ENCODE measurements at places on chromosomes 1 and 21.

GRCh38 chr1:156821801-156822200 lies 5.2 kb upstream of the SH2D2A start:
- no peak for DNase-seq

- no peak for DNase-seq
Measured at GRCh38 chr1:234469376-234469775, 9.6 kb downstream of the TARBP1 start.

DNA sequence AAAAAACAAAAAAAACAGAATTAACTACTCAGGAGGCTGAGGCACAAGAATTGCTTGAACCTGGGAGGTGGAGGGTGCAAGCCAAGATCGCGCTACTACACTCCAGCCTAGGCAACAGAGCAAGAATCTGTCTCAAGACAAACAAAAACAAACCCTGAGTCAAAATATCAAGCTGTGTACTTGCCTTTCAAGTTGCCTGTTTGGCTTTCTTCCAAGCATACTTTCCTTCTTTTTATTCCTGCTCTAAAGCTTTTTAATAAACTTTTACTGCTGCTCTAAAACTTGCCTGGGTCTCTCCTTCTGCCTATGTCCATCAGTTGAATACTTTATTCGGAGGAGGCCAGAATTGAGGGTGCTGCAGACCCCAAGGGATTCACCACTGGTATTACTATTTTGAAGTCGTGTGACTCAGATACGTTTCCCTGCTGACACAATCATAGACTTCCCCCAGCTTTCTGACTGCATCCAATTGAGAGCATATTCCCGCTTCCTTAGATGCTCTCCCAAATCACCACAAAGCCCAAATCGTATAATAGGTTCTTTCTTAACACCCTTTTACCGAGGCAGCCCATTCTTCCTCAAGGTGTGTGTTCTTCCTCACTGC lies 3.5 kb upstream of the ACBD6 start:
- DNase-seq: no peak

DNA sequence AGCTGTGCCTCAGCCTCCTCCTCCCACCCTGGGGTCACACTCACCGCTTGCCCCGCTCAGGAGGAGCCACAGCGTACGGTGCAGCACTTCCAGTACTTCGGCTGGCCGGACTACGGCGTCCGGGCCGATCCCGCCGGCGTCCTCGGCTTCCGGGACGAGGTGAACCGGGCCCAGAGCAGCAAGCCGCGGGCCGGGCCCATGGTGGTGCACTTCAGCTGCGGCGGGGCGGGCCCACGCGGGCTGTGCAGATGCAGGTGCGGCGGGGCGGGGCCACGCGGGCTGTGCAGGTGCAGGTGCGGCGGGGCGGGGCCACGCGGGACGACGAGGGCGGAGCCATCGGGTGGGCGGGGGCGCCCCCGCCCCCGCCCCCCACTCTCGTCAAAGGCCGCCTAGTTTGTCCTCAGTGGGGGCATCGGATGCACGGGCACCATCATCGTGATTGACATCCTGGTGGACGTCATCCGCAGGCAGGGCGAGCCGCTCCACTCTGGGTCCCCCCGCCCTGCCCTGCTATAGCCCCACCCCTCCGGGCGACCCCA lies 5.5 kb downstream of the RNF223 start:
- DNase-seq: no peak

- DNase-seq: no peak
Measured at GRCh38 chr21:25737421-25737820, 2.6 kb downstream of the GABPA start.

DNA sequence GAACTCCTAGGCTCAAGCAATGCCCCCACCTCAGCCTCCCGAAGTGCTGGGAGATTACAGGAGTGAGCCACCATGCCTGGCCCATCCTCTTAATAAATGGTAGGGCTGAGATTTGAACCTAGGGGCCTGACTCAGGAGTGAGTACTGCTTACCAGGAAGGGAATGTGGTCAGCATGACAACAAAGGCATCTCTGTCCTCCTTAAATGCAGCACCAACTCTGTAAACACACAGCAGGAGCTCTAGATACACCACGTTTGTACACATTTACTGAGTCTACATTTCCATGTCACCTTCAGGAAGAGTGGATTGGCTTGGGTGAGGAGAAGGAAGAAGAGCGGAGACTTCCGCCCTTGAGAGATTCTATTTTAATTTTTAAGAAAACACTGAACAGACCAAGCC lies 38.5 kb downstream of the HIVEP3 start:
- DNase-seq: no peak

- DNase-seq: no peak
Measured at GRCh38 chr1:94772845-94773244, 47.3 kb upstream of the SLC44A3 start.

DNA sequence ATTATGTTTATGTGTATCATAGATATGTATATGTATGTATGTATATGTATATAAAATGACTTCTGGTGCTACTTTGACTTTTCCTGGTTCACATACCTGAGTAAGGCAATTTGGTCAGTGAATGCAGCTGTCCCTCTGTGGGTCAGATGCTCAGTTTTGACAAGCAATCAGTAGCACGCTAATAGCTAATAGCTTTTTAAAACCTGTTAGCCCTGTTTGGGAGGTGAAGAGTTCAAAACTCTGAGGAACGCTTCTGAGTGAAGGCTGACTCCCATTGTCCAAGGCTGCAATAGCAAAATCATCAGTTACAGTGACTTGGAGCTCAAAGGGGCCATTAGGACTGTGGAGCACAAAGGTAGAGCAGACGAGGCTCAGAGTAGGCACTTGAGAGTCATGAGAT lies 67.2 kb downstream of the MARK1 start:
- no peak for DNase-seq

- DNase-seq: no peak
Measured at GRCh38 chr1:53190210-53190611, 6.4 kb upstream of the CPT2 start.

GRCh38 chr1:218585511-218586184 lies 240.5 kb downstream of the TGFB2 start:
- DNase-seq: peak; percentile 34

- no peak for DNase-seq
Measured at GRCh38 chr1:37020653-37021277, 13.6 kb downstream of the GRIK3 start.

GRCh38 chr1:152112101-152112884 lies 3.0 kb downstream of the TCHH start:
- no peak for DNase-seq

GRCh38 chr1:63774617-63775417 lies 1.0 kb downstream of the ROR1 start:
- peak; percentile 62 for DNase-seq

DNA sequence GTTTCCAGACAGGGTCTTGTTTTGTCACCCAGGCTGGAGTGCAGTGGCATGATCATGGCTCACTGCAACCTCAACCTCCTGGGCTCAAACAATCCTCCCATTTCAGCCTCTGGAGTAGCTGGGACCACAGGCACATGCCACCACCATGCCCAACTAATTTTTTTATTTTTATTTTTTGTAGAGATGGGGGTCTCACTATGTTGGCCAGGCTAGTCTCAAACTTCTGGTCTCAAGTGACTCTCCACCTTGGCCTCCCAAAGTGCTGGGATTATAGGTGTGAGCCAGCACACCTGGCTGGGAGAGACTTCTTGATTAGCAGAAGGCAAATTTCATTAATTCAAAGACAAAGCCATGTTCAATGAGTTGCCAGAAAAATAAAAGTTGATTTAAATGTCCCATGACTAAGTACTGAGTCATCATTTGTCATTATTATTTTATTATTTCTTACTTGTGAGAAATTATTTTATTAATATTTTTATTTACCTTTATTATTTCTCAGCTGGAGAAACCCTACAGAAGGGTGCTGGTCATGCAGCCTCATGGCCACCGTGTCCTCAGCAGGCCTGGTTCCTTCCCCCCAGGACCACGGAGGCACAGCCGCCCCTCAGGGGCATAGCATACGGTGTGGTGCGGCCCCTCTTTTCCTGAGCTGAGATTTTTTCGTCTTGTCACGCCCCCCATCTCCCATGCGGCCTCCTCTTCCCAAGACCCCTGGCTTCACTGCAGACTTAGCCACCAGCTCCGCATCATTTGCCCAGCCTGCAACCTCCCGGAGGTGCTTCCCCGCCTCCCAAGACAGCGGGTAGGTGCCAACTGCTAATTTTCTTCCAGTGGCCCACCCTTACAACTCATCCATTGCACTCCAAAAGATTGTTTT lies 55.3 kb upstream of the SIM2 start:
- DNase-seq: no peak

DNA sequence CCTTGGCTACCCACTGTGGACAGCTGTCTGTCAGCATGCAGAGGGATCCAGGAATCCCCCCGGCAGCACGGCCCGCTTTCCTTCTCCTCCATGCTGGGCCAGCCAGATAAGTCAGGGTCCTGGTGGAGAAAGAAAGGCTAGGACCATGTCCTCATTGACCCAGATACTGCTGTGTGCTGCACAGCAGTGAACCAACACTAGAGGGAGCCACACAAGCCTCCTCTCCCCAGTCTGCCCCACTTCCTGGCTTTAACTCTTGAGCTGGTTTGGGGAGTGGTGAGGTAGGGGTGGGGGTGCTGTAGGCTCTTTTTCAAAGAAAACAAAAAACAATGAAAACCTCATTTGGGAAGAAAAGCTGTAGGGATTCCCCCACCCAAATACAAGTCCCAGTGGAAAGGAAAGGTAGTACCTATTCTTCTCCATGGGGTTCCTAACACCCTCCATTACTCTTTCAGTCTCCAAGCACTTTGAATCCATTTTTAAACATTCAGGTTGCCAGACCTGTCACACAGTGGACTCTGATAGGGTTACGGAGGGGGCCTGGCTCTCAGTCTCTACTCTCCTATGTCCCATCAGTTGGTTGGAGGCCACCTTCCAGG lies 84.9 kb upstream of the CD1D start:
- peak; percentile 61 for DNase-seq

DNA sequence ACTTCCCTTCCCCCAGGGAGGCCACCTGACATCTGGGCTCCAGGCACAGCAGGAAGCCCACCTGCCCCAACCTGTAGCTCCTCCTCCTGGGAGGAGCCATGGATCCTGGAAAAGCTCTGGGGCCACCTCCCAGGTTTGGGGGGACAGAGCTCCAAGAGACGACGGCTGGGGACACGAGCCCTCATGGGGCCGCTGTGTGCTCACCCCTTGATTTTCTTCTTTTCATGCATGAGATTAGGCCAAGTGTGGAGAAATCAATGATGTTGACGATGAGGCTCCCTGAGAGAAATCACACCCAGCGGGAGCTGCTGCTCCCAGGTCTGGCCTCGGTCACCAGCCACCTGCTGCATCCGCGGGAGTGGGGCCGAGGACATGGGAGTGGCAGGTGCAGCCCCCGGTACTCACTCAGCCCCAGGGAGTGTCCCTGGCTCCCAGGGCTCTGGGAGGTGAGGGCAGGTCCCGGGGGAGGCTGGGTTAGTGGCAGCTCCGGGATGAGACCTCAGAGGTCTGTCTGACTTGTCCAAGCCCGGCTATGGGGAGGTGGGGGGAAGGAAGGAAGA lies 8.7 kb downstream of the TNFRSF14 start:
- peak; percentile 22 for DNase-seq

DNA sequence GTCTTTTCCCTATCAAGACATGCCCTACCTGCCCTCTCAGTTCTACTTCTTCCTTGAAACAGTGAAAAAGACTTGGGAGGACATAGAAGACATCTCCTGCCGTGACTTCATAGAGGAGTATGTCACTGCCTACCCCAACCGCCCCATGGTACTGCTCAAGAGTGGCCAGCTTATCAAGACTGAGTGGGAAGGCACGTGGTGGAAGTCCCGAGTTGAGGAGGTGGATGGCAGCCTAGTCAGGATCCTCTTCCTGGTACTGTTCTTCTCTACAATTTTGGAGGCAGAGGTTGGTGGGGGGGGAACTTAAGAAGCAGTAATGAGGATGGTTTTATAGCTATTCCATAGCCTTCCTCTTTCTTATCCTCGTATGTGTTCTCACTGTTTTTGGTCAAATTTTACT lies 18.7 kb downstream of the SETDB1 start:
- DNase-seq: no peak

DNA sequence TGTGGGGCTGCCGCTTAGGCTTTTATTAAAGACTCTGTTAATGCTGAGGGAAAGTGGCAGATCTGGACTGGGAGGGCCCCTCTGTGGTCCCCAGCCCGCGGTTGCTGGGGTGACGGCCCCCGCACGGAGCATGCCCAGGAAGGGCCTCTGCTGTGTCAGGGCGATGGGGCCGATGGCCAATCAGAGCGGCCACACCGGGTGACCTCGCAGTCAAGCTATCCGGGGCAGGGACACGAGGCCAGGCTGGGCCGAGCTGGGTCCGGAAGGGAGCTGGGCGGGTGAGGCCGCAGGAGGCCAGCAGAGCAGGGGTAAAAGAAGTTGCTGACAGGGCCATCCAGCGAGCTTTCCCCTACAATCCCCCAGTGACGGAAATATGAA lies 145.1 kb downstream of the CASZ1 start:
- DNase-seq: no peak

DNA sequence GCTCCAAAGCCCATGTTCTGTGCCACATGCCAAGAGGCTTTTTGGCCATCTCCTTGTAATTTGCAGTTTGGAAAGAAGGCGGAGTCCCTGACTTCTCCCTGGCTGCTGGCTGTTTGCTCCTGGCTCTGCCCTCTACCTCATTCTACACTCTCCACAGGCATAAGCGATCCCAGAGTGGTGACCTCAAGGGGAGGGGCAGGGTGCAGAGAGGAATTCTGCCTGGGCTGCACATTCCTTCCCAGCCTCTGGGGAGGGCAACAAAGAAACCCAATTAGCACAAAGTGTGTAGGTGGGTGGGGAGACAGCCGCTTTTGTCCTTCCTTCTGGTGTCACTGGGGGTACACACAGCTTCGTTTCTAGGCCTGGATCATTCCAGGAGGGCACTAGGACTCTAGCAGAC lies 95.3 kb downstream of the HIVEP3 start:
- DNase-seq: no peak

DNA sequence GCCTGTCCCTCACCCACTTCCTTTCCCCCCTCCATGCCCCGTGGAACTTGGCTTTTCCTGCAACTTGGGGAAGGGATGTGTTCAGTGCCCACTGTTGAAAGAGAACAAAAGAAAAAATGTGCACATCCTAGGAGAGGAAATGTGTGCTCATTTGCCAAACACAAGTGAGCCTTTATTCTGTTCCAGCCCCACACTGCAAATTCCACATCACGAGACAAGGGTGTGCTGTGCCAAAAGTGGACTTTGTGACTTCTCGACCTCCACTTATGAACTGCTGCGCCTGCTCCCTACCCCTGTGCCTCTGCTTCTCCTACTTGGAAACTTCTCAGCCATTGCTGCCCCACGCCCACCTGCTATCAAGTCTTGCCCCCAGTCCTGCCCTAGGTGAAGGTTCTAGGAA lies 97.0 kb upstream of the GRIK3 start:
- no peak for DNase-seq
